Adrenal gland (tissue), 19 donors: ENCODE measurements at places on chromosomes 13 and 19. TPM values are rescaled to one million over a fixed set of nuclear protein-coding genes. Genes with fewer than 3 reads are reported as not detected.

- no peak for DNase-seq
These were observed 20.4 kb downstream of the NOSIP start for GRCh38 chr19:49559928-49560327.

GRCh38 chr19:41319500-41320184 lies 9.7 kb downstream of the CCDC97 start:
- no peak for DNase-seq

DNA sequence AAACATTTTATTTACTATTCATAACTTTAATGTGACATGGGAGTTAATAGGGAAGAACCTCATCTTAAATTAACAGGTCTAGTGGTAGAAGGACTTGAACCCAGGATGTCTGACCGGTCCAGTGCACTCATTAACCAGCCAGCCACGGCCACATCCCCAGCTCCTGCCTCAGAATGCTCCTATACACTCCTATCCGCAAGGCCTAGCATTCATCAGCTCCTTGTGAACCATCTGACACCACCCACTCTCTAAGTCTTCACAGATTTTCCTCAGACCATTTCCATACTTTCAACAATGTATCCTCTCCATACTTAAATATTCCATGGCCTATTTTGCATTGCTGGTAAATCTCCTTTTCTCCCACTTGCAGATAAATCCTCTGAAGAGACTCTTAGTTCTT lies 98.3 kb downstream of the KLF12 start:
- DNase-seq: no peak

DNA sequence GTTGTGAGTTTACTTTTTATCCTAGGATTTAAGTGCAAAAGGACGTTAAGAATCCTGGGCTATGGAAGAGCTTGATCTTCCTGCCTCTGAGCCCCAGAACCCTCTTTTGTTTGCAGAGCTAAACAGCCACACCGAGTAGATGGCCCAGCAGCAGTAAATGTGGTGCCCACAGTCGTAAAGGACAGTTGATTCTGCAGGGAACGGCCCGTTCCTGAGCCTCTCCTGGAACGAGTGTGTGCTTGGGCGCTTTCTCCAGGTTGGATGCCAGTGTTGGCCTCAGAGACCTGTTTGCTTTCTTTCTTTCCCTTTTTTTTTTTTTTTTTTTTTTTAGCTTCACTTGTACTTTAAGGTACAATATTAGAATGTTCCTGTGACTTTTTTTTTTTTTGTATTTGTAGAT lies 41.7 kb downstream of the SPATA13 start:
- DNase-seq: no peak

DNA sequence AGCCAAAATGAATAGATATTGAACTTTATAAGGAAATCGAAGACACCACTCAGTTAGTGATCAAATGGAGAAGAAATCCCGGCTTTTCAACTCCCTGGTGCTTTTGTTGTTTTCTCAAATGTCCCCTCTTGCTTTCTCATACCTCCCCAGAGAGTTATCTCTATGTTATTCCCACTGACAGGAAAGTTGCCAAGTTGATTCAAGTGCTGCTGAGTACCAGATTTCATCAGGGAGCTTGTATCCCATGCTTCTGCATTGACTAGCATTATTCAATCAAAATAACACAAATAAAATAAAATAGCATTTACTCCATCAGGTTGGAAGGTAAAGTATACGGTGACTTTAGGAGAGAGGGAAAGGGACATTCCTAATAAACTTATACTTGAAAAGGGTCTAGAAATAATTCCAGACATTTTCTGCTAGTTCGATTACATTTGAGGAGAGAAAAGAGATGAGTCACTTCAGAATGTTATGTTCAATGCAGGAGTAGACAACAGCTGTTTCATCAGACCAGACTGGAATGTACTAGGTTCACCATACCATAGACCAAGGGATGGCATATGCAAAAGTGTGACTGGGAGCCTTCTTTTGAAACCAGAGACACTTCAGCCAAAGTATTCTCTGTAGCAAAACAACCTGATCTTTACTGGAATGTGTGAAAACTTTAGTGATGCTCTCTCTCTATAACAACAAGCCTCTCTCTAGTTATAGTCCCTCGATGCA lies 397.8 kb downstream of the FGF14 start:
- no peak for DNase-seq

DNA sequence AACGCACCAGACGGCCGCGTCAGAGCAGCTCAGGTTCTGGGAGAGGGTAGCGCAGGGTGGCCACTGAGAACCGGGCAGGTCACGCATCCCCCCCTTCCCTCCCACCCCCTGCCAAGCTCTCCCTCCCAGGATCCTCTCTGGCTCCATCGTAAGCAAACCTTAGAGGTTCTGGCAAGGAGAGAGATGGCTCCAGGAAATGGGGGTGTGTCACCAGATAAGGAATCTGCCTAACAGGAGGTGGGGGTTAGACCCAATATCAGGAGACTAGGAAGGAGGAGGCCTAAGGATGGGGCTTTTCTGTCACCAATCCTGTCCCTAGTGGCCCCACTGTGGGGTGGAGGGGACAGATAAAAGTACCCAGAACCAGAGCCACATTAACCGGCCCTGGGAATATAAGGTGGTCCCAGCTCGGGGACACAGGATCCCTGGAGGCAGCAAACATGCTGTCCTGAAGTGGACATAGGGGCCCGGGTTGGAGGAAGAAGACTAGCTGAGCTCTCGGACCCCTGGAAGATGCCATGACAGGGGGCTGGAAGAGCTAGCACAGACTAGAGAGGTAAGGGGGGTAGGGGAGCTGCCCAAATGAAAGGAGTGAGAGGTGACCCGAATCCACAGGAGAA lies 1.9 kb downstream of the PPP1R12C start:
- no peak for DNase-seq

DNA sequence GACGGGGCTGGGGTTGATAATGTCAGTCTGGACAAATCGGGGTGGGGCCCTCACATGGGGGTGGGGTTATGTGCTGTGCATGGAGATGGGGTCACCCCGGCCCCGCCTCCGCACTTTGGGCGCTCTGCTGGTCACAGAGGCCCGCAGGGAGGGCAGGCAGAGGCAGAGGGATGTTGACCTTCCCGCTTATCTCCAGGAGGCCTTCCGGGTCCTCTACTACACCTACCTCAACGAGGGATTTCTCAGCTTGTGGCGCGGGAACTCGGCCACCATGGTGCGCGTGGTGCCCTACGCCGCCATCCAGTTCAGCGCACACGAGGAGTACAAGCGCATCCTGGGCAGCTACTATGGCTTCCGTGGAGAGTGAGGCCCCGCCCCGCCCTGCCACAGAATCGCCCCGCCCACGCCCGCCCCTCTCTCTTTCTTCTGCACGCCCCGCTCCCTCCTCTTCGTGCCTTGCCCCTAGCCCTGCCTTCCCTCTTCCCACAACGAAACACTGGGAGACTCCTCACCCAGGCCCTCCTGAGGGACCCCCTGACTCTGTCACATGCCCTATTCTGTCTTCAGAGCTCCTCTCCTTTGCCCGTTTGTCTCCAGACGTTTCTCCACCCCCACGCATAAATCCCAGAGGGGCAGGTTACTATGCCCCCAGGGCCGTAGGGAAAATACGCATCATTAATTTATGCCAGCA lies 32.8 kb downstream of the TMEM161A start:
- peak; percentile 82 for DNase-seq

DNA sequence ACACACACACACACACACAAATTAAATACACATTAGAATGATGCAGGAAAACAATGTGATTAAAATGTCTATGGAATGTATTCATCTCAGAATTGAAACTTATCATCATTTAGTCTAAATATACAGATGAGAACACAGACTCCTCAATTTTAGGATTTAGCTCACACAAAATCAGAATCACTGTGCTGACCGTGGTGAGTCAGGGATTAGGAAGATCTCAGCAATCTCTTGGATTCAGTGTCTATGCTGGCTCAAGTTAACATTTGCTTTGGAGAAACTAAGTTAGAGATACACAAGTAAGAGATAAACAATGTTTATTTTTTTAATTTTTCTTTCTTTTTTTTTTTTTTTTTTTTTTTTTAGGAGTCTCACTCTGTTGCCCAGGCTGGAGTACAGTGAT lies 323.6 kb downstream of the KLF12 start:
- no peak for DNase-seq

GRCh38 chr13:42707048-42707447 lies 74.3 kb upstream of the FAM216B start:
- no peak for DNase-seq

GRCh38 chr13:25963674-25964073 lies 88.1 kb downstream of the SHISA2 start:
- no peak for DNase-seq

DNA sequence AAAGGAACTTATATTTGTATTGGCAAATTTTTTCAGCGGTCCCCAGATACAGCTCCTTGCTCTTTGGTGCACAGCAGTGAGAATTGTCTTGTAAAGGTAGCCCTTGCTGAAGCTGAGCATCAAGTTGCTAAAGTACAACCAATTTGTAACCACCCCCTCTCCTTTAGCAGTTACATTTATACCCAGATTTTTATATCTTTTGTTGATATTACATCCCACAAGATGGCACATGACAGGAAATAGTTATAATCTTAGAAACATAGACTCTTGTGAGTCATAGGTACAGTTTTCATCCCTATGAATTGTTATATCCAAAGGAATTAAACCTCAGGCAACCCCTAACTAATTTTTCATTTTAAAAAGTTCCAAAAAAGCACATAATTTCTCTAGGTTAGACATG lies 523.0 kb upstream of the SLITRK1 start:
- DNase-seq: no peak

DNA sequence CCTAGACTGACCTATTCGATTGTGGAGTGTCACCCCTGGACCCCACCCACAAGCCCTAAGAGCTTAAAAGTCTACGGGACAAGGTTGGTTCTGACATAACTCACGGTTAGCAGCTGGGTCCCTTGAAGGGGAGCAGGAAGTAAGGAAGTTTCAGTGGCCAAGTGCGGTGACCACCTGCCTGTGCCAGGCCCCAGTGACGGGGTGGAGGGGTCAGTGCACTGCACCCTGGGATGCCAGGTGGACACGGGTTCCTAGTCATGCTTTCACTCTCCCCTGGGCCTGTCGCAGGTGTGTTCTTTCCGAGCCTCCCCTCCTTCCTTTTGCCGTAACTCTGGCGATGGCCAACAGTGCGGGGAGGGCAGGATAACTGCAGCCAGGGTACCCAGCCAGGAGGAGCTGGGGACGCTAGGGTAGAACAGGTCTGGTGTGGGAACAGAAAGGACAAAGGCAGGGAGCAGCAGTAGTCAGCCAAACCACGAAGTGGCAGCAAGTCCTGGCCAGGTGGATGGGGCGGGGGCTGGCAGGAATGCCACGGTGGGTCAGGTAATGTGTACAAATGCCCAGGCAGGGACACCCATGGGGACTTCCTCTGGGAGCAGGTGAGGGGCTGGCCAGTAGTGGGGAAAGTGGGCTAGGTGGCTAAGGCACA lies 58.3 kb downstream of the RGCC start:
- no peak for DNase-seq

GRCh38 chr13:42394711-42395085 lies 122.7 kb downstream of the AKAP11 start:
- DNase-seq: no peak

- DNase-seq: no peak
These were observed 547.7 kb upstream of the SLITRK1 start for GRCh38 chr13:84430015-84430414.

- no peak for DNase-seq
These were observed 81.5 kb upstream of the SLC7A1 start for GRCh38 chr13:29676941-29677452.

TMIGD2 gene
- 0.24 TPM for polyA plus RNA-seq

DNA sequence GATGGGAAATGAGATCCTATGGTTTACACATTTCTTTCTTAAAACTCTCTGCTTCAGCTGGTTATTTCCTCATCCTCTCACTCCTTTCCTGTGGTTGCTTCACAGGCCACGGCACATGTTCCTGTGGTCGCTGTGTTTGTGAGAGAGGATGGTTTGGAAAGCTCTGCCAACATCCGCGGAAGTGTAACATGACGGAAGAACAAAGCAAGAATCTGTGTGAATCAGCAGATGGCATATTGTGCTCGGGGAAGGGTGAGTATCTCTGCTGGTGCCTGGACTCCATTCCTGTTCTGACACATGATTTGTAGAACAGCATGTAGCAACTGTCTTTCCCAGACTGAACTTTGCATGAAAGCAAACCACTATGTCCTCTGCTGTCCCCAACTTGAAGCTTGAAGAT lies 254.2 kb downstream of the ITGBL1 start:
- no peak for DNase-seq

GRCh38 chr13:94028650-94029049 lies 450.8 kb downstream of the DCT start:
- no peak for DNase-seq

DNA sequence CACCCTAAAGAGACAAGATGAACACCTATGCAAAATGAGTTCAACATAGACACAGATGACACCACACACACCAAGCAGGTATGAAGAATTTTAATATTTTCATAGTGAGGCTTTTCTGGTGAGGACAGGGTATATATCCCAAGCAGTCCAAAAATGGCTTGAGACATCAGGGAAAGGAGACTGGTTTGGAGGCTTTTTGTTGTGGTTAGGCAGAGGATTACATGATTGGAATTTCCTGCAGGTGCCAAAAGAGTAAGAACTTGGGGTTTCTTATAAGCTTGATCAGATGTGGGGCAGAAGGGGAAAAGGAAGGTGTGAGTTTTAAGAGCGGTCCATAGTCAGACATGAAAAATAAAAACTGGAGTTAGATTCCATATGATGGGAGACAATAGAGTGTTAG lies 420.8 kb upstream of the SLITRK1 start:
- DNase-seq: no peak

TNNT1 gene
- 0.48 TPM for polyA plus RNA-seq

DNA sequence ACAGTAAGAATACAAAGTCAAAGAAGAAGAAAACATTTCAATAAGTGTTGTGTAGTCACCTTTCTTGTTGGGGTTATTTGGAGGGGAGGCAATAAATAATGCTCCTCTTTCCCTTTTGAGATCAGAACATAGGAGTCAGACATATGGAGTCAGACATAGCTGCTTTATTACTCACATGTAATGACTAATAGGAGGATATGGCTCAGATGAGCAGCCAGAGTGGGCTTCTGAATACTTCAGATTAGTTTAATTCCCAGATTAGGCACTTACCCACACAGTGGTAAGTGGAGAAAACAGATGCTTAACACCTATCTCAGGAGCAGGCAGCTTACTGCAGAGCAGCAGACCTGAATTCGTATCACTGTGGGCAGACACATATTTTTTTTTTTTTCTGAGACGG lies 31.7 kb upstream of the C1QTNF9B start:
- DNase-seq: no peak

DNA sequence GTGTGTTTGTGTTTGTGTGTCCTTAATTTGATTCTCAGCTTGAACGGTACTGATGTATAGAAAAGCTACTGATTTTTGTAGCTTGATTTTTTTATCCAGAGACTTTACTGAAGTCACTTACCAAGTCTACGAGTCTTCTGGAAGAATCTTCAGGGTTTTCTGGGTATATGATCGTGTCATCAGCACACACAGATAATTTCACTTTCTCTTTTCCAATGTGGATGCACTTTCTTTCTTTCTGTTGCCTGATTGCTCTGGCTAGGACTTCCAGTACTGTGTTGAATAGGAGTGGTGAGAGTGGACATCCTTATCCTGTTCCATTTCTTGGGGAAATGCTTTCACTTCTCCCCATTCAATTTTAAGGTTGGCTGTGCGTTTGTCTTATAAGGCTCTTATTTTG lies 7.9 kb upstream of the LILRB1 start:
- no peak for DNase-seq
